ENCODE measurements at places on chromosomes 3 and 15. TPM values are rescaled to one million over a fixed set of nuclear protein-coding genes. Genes with fewer than 3 reads are reported as not detected.
A peak's percentile ranks its signal among the peaks of the same experiment; 100 is the strongest.

DNA sequence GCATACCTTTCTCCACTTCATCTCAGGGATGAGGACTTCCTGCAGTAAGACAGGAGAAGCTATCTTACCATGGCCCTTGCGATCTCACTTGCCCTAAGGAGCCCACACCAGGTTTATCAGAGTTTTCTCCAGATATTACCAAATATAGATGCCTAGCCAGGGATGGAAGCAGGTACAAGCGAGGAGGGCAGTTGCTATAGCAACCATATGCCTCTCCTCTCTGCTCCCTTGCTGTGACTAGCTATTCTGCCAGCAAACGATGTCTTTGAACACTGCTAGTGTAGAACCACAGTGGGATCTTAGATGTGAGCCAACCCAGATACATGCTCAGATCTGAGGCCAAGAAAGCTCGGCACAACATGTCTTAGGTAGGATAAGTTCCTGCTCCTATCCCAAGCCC is 33.9 kb downstream of the GRAMD2A start:
- DNase-seq, result no peak

DNA sequence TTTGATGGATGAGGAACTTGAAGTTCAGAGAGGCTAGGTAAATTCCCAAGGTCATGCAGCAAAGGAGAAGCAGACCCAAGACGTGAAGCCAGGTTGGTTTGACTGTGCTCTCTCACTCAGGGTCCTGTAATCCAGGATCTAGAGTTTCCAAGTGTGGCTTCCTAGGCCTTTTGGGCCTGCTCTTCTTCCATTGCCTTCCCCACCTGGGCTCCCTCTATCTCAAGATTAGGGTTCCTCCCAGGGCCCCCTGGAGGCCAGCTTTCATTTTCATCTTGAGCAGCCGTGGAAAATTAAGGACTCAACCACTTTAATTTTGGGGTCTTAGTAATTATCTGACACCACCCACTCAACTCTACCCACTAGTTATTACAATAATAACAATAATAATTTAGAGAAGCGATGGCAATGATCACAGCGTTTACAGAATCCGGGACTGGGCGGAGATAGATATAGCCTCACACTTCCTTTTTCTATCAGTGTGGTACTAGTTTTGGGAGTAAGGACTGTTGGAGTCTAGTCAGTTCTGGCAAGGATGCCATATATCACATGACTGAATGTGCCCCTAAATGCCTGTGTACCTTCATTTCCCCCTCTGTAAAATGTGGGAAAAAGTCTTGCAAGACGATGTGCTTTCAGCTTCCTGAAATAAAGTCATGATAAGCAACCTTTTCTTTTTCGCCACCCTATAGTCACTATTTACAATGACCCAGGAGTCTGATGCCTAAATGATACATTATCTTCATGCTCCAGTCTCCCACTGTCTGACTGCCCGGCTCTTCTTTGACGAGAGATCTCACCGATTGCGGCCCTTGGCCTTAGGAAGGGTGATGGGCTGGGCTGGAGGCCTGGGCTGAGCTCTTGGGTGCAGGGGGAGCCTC is 30.2 kb upstream of the MAGEF1 start:
- DNase-seq, result no peak

Gene PRTG
- 8.6 TPM for total RNA-seq

Gene B3GNT5
- total RNA-seq, result 50.9 TPM

GRCh38 chr15:38788918-38789317 is 224.3 kb upstream of the RASGRP1 start:
- no peak for DNase-seq

DNA sequence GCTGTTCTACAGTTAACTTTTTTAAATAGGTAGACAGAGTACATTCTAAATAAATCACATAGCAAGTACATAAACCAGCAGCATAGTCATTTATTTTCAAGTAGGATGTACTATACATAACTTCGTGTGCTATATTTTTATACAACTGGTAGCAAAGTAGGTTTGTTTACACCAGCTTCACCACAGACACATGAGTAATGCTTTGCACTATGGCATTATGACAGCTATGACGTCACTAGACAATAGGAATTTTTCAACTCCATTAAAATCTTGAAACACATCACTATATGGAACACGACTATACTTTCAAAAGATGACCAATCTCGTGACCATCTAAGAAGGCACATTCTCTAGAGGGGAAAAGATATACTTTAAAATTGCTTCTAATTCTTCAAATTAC is 3.5 kb downstream of the TEX55 start:
- DNase-seq, result no peak

GRCh38 chr3:129727707-129728106 is 121.2 kb upstream of the PLXND1 start:
- no peak for DNase-seq

DNA sequence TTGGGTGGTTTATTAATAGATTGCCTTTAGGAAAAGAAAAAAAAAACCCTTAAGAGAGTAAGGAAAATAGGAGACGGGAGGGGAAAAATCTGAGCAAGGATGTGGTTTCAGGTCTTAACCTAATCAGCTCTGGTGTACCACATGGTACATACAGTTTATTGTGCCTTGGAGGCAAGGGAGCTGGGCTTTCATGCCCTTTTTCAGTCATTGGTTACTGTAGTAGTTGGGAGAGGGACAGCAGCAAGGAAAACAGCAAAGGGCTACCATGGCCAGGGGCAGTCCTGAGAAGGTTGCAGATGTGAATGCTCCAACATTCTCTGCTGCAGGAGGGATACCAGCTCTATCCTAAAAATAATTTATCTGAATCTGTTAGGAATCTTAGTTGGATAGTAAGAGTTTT is 5.9 kb downstream of the CMC1 start:
- DNase-seq, result no peak

- no peak for DNase-seq
Measured at GRCh38 chr3:43132870-43133636, 27.2 kb upstream of the POMGNT2 start.

Gene IQCH
- total RNA-seq, result 1.1 TPM

Gene ZDHHC23
- total RNA-seq, result 0.48 TPM

DNA sequence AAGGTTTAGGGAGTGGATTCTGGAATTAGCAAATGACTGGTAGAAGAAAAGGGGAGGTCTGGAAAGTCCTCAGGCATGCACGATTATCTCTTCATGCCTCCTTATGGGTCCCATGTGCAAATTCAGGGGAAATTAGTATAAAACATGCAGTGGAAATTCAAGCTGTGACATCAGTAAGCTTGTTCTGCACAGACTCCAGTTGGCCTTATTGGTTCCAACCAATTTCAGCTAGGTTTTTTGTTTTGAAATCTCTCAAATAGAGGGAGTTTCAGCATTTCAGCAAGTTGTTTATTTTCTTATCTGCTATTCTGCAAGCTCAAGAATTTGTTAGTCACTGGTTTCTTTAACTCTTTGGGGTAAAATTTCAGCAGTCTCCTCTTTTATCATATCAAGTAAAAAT is 774 bp upstream of the TMCO5A start:
- DNase-seq, result no peak

Gene OIP5
- 2.5 TPM for total RNA-seq

DNA sequence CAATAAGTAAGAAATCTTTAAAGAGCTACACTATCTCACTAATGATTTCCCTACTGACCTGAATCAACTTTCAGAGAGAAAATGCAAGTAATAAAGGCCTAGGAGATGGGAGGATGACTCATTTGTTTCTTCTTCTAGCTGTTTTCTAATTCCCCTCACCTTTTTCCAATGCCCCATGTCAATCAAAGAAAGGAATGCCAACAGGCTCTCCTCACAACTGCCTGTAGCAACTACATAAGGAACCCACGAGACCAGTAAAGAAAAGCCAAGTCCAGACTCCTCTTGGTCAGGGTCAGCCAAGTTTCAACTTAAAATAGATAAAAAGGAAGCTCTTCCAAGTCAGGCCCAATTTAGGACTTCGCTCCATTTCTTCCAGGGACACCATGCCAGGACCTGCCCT is 201.9 kb downstream of the TNIK start:
- no peak for DNase-seq

DNA sequence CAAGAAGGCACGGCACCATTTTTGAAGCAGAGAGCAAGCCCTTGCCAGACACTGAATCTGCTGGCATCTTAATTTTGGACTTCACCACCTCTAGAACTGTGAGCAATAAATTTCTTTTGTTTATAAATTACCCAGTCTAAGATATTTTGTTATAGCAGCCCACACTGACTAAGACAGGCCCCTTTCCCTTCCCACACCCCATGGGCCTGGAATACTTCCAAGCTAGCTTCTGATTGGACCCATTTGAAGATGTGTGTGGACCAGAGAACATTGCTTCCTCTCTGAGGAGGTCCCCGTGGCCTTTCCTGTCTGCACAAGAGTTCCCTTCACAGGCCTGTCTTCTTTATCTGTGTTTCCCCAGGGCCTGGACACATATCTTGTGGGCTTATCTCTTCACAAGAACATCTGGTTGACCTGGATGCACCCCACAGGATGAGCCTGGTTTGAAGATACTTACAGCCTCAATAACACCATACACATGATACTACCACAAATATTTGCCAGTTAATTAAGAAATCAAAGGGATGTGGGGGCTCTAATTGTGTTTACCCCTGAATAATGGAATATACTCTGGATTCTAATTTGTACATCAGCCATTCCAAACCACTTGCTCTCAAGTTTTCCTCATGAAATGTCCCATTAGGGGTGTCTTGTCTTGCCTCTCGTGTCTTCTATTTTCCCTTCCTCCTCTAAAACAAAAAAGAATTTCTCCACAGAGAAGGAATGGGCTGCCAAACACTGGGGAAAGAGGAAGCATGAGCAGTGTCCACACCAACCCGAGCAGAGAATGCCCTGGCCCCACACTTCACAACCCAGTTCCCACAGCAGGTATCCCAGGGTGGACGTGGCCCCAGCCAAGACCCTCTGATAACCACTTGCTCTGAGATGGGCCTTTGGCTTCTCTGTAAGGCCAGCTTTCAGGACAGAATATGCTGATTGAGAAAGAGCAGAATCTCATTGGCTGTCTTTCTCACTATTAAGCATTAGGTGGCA is 42.5 kb downstream of the GLB1 start:
- no peak for DNase-seq

GRCh38 chr15:74136814-74137536 is 6.6 kb downstream of the ISLR2 start:
- no peak for DNase-seq

- peak; percentile 50 for DNase-seq
Measured at GRCh38 chr15:39786447-39787056, 3.9 kb upstream of the FSIP1 start.

- DNase-seq, result no peak
Measured at GRCh38 chr15:51863131-51863530, 33.7 kb downstream of the TMOD3 start.

Gene LINGO1
- 0.18 TPM for total RNA-seq

Gene CLEC3B
- not detected for total RNA-seq

DNA sequence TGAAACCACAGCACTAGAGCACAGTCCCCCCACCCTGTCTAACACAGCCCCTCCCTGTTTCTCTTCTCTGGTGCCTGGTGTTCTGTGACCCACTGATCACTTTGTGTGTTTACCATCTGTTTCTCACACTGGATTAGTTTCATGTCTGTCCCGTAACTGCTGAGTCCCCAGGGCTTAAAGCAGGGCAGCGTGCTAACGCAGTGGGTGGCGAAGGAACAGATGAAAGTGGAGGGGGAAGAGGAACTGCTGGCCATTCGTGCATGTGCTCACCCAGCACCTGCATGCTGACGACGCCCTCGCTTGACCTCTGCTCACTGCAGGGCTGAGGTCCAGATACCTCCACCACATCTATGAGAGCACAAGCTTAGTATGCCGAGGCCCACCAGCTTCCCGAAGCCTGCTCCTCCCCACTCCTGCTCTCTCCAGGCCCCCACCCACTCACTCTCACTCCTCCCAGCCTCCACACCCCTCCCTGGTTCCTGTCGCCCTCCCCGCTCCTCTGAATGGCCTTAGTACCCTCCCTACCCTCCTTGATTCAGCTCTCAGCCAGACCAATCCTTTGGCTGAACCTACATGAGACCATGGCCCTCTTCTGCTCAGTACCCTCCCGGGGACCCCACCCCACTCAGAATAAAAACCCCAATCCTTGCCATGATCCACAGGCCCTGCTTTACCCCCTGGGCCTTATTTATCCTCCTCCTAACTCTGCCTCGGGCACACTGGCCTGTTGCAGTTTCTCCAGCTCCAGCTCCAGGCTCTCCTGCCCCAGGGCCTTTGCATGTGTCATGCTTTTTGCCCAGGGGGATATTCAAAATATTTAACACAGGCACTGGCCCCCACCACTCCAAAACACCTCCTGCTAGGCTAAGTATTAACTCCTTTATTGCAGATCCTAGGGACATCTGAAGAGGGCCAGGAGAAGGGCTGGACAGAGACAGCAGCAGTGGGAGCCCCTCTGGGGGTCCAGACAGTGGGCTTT is 15.1 kb upstream of the IQSEC1 start:
- no peak for DNase-seq

DNA sequence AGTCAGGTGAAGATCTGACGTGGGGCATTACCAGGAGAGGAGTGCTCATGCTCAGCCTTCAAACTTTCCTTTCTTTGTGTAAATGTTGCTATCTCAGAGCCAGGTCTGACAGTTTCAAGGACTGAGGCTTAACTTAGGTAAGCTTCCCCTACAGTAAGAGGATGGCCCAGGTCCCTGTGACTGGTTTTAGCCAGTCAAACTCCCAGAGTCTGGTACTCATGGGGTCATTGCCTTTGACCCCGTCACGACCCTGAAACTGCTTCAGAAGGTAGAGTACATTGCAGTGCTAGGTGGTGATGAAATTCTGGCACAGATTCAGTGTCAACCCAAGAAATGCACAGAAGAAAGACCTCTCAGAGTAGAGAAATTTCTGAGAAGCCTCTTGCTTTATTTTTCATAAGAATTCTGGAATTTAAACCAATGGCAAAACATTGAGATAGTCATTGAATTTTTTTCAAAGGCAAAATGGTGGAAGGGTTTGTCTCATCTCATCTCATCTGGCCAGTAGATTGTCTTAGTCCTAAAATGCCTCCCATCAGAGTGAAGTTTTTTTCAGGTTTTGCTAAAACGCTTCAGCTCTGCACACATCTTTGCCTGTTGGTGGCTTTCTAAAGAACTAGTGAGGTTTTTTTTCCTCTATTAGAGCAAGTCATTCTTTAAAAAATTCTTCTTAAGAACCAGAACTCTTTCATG is 23.1 kb downstream of the ZBTB38 start:
- DNase-seq, result no peak

Data from glomerular endothelial cell (primary cell).